Suprapubic skin (tissue), 4 donors: ENCODE measurements at places on chromosomes 7 and 10. TPM values are rescaled to one million over a fixed set of nuclear protein-coding genes. Genes with fewer than 3 reads are reported as not detected.

- no peaks in the 10 kb centered on the region for H3K27me3 ChIP-seq
- DNase-seq = no peak
- H3K27ac ChIP-seq = no peak overlapping the region
Observed at GRCh38 chr7:81233208-81233940, 314.5 kb upstream of the SEMA3C start.

DNA sequence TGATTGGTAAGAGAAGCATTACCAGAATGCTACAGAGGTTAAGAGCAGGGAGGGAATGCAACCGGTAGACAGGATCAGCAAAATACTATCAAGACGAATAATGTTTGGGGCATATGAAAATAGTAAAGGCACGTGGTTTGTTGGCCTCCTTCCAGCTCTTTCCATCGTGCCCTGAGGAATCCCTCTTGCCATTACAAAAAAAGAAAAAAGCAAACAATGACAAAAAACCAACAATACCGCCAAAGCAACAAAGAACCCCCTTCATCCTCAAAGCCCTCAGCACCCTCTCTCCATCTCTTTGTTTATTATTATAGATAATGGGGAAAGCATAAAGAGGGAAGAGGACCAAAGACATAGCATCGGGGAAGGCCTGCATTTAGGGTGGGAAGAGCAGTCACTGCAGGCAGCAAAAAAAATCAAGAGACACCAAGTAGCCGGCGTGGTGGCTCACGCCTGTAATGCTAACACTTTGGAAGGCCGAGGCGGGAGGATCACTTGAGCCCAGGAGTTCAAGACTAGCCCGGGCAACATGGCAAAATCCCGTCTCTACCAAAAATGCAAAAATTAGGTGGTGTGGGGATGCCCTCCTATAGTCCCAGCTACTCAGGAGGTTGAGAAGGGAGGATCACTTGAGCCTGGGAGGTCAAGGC lies 78.0 kb downstream of the HIP1 start:
- no peaks in the 10 kb centered on the region for H3K36me3 ChIP-seq
- no peak overlapping the region for H3K4me3 ChIP-seq
- no peak for DNase-seq
- no peak overlapping the region for H3K27ac ChIP-seq
- no peaks in the 10 kb centered on the region for H3K4me1 ChIP-seq

DNA sequence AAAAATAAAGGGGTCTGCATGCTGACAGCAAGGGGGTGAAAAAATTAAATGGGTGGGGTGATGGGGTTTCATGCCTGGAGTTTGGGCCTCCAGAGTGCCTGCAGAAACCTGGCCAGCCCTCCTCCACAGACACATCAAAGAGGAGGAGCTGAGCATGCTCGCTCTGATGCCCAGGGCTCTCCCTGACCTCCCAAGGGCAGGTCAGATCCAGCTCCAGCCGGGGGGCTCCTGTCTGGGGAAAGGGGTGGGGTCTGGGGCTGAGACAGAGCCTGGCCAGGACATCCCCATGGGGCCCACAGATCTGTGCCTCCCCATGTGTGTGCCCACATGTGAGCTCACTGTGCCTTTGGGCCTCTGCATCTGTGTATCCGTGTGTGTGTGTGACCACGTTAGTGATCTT lies 915 bp upstream of the CALHM1 start:
- H3K27me3 ChIP-seq = no peaks in the 10 kb centered on the region
- no peaks in the 10 kb centered on the region for H3K36me3 ChIP-seq
- H3K27ac ChIP-seq = no peak overlapping the region
- H3K4me1 ChIP-seq = peaks cover 4% of the 10 kb centered on the region
- H3K4me3 ChIP-seq = no peak overlapping the region

DNA sequence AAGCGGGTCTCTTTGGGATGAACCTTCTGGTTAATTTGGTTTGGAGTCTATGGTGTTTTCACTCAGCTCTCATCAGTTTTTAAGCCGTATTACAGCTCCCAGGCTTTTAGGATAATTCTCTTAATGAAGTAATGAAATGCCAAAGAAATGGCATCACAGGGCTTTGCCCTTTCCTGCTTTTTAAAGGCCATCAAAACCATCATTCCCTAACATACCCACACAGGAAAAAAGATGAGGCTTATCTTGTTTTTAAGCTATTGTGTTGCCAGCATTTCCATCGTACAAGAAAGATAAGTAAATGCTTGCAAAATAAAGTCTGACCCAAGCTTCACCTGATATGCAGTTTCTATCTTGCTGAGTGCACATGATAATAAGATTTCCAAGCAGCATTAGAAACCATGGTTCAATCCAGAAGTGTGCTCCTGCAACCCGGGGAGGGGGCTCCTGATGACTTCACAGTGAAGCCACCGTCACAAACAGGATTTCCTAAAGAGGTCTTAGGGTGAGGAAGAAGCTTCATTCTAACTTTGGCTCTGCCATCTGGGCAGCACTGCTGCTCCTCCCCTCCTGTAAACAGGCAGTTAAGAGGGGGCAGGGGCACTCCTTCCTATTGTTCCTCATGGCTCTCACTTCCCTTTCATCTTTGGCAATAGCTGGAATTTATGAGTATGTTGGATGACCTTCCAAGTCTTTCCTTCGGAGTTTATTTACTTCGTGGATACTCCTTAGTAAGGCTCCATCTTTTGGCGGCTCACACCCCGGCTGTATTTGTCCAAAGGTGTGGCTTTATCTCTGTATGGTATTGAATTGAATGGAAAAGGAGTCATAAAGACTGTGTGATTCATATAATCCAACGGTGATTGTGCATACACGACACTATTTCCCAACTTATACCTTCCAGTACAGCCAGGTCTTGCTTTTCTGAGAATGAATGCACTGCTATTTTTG lies 55.2 kb upstream of the FAM133B start:
- H3K4me1 ChIP-seq = peaks cover 22% of the 10 kb centered on the region
- H3K27me3 ChIP-seq = no peaks in the 10 kb centered on the region
- DNase-seq = no peak
- H3K4me3 ChIP-seq = no peak overlapping the region
- H3K27ac ChIP-seq = no peak overlapping the region

DNA sequence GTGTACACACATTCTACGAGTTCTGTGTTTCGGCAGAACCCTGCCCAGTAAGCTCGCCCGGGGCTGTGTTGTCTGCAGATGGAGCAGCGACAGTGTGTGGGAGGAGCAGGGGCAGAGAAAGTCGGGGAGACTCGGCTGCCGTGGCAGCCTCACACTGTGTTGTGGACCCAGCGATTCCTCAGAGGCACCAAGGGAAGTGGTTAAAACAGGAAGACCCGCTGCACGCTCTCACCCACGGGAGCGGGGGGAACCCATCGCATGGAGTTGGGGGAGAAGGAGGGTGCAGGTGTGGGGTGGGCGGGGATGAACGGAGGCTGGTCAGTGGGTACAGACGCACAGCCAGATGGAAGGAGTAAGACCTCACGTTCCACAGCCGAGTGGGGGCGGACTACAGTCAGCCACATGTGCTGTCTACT lies 250.2 kb downstream of the ELFN1 start:
- H3K4me1 ChIP-seq = peaks cover 47% of the 10 kb centered on the region
- no peak for DNase-seq
- no peak overlapping the region for H3K27ac ChIP-seq
- H3K27me3 ChIP-seq = no peaks in the 10 kb centered on the region
- no peaks in the 10 kb centered on the region for H3K36me3 ChIP-seq

DNA sequence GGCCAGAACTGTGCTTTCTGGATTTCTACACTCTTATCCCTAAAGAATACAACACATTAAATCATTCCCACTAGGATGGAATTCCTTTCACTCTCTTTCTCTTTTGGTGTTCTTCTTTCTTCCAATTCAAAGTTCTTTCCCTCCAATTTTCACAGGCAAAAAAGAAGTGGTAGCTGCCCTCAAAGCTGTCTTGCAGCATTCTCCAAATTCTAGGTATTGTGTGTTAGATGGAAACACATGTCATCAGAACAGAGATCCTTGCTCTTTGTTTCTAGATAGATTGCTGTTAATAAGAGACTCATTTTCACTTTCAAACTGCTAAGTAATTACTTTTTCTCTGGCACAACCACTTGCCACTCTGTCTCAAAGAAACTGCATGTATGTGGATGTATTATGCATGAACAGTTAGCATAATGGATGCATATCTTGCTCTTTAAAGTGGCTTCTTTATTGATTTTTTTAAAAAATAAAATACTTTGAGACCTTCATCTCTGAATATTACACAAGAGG lies 31.0 kb downstream of the SHTN1 start:
- H3K36me3 ChIP-seq = peaks cover 8% of the 10 kb centered on the region
- DNase-seq = no peak
- no peak overlapping the region for H3K4me3 ChIP-seq
- H3K27ac ChIP-seq = no peak overlapping the region
- H3K4me1 ChIP-seq = no peaks in the 10 kb centered on the region
- no peaks in the 10 kb centered on the region for H3K27me3 ChIP-seq

DNA sequence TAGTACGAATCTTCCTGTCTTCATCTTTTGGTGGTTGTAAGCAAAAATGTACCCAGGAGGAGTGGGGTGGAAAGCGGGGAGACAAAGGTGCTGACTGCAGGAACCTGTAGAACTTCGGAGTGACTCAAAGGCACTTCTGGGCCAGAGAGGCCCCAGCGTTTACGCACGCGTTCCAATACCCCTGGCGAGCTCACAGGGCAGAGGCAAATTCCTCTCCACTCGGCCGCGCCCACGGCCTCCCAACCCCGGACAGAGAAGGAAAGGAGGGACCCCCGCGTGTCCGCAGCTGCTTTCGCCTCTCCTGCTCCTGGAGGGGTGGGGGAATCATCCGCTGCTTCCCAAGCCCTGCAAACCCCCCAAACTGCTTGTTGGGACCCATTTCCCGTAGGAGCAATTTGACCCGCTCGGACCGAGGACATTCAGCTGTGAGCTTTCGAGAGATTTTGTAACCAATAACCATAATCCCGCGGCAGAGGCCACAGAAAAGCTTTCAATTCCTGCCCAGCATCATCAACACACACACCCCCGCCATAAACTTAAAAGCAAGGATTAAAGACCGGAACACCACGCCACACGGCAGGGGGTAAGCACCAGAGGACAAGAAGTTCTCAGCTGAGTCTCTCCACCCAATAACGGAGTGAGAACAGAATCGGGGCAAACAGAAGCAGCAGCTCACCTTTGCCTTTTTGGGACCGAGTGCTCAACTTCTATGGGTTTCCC lies 2.3 kb downstream of the IGF2BP3 start:
- peak overlapping the region; percentile 50 for H3K4me3 ChIP-seq
- H3K27ac ChIP-seq = no peak overlapping the region
- no peaks in the 10 kb centered on the region for H3K36me3 ChIP-seq
- H3K4me1 ChIP-seq = peaks cover 40% of the 10 kb centered on the region
- peaks cover 100% of the 10 kb centered on the region for H3K27me3 ChIP-seq
- DNase-seq = no peak

BMPER gene
- total RNA-seq = 0.52 TPM

DNA sequence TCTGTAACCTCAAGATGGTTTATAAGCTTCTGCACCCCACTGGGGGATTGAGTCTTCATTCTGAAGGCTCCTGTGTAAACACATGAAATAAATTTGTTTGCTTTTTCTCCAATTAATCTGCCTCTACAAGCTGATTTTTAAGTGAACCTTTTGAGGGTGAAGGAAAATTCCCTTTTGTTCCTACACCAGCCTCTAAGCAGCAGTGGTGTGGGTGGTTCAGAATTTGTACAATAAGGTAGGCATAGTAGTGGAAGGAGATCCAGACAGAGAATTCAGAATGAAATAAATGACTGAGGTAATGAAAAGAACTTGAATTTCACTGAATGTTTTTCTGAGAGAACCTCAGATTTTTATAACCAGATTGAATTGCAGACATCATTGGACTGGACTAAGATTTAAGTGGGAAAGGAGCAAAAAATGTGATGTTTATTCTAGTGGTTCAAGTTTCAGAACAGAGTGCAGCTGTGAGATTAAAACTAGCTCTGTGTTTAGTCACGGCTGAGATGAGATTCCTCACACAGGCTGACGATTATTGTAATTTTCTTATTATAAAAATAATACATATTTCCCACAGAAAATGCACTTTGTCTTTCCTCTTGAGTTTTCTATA lies 1162.2 kb downstream of the TYW1 start:
- no peaks in the 10 kb centered on the region for H3K4me1 ChIP-seq
- no peaks in the 10 kb centered on the region for H3K36me3 ChIP-seq
- DNase-seq = no peak
- H3K4me3 ChIP-seq = no peak overlapping the region

DNA sequence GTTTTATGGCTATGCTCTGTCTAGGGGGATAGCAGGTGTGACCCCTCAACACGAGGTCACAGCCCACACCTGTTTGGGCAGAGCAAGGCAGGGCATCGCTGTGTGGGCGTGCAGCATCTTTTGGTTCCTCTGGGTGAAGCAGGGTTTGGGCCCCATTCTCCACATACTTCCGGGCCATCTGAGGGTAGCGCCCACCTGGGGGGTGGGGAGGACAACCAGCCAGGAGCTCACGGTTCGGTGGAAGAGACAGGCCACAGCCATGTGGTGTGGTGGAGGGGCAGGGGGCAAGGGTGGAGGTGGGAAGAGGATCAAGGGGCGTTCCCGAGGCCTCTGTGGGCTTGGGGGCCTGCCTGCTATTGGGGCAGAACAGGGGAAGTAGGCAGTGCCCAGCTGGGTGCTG lies 2.4 kb downstream of the SH2B2 start:
- peaks cover 35% of the 10 kb centered on the region for H3K4me1 ChIP-seq
- H3K27ac ChIP-seq = no peak overlapping the region
- H3K4me3 ChIP-seq = no peak overlapping the region
- no peaks in the 10 kb centered on the region for H3K27me3 ChIP-seq
